Stimulated activated CD8-positive, alpha-beta memory T cell treated with anti-CD3 and anti-CD28 coated beads, Interleukin-7, amount 100 ng/mL, for 24 hours (primary cell): ENCODE measurements at places on chromosomes 1 and 21.

GRCh38 chr1:162996261-162996660 lies 72.9 kb upstream of the RGS4 start:
- no peak for DNase-seq

GRCh38 chr21:33403786-33404585 lies 773 bp downstream of the IFNGR2 start:
- DNase-seq, result no peak

GRCh38 chr1:153957744-153958110 lies 685 bp downstream of the CRTC2 start:
- no peak for DNase-seq

DNA sequence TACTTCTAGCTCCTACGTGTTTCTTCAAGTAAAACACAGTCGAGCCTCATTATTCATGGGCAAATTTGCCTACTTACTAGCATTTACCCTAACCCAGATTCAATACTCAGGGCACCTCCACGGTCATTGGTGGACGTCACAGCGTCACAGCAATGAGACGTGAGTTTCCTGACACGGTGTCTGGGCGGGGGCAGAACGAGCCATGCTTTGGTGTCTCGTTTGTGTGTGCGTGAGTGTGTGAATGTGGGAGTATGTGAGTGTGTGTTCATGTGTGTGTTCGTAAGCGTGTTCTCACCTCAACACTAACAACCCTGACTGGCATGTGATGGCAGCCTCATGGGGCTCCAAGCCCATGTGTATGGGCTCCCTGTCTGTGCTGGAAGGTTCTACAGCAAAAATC lies 17.5 kb upstream of the COL18A1 start:
- DNase-seq, result no peak

DNA sequence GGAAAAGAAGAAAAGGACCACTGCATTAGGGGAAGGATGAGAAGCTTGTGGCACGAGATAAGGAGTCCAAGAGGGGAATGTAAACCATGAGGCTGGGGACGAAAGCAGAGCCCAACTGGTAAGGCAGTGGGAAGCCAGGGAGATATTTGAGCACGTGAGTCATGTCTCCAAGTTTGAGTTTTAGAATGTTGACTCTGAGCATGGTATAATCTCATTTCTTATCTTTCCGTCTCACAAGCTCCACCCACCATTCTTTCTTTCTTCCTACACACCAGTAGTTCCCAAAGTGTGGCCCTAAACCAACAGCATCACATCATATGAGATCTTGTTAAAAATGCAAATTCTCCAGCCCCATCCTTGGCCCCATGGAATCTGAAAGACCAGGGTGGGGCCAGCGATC lies 145.3 kb downstream of the PLPP3 start:
- DNase-seq, result no peak

DNA sequence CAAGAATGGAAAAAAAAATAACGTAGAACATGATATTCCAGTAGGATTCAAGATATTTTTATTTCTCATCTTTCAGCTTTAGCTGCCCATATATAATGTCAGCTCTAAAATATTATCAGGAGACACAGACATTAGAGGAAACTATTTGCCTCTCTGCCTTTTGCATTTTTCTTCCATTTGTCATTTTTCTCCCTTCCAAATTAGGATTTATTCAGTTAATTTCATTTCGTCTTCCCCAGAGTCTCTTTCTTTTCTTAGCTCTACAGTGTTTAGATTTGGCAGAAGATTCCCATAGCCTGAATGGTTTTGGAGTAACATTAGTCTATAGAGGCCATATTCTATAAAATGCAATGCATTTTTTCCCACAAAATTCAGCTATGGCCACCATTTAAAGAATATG lies 5.1 kb upstream of the ENAH start:
- no peak for DNase-seq

- DNase-seq, result no peak
These were observed 358.3 kb downstream of the USP25 start for GRCh38 chr21:16088056-16088455.

DNA sequence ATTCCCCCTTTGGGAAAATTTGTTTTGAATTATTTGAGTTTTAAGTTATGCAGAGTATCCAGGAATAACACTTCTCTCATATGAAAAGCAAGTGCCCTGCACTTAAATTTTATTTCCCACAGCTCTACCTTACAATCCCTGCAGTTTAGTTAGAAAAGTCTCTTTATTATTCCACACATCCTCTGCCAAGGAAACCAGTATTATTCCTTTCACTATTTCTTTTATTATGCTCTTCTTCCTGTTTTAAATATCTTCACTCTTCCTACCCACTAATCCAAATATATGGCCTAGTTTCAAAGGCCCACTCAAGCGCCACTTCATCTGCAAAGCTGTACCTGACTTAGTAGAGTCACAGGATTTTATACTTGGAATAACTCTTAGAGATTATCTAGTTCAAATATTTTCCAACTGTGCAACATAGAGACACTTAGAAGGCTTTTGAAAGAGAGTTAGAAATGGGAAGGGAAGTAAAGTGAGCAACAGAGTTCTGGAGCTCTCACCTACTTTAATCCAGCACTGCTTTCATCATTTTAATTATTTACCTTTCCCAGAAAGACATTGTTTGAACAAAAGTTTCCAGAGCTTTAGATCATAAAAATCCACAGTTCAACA lies 97.2 kb upstream of the LYPLAL1 start:
- DNase-seq, result no peak

DNA sequence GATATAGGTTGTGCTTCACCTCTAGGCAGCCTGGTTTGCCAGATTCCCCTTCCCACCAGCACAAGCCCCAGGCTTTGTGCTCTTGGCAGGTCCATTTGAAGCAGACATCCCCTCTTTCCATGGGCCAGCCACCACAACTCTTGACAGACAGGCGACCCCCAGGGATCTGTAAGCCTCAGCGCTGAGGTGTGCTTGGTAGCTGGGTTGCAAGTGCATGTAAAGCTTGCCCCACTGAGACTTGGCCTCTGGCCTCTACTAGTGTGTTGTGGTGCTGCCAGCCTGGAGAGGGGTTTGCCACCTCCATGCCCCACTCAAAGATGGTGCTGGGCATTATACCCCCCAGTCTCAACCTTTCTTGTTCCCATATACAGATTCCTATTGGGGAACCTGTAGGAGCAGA lies 103.9 kb downstream of the HMCN1 start:
- DNase-seq, result no peak
